LNCaP clone FGC (cell line): ENCODE measurements at places on chromosomes 4 and X.

GRCh38 chr4:113052379-113052951, 3.0 kb downstream of the ANK2 start:
- no peak for DNase-seq

DNA sequence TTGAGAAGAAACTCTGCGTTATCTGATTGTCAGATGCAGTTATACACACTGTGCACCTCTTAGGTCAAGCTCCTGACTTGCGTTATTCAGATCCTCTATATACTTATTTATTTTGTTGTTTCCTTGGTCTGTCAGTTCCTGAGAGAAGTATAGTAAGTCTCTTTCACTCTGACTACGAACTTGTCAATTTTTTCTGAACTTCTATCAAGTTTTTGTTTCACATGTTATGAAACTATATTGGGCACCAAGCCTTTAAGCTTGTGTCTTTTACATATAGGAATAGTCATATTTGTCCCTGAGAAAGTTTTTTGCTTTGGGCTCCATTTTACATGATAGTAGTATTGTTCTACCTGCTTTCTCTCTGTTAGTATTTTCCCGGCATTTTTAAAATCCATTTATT, 31.7 kb downstream of the ZNF275 start:
- DNase-seq: no peak

GRCh38 chrX:9352694-9353411, 112.0 kb upstream of the TBL1X start:
- no peak for DNase-seq

DNA sequence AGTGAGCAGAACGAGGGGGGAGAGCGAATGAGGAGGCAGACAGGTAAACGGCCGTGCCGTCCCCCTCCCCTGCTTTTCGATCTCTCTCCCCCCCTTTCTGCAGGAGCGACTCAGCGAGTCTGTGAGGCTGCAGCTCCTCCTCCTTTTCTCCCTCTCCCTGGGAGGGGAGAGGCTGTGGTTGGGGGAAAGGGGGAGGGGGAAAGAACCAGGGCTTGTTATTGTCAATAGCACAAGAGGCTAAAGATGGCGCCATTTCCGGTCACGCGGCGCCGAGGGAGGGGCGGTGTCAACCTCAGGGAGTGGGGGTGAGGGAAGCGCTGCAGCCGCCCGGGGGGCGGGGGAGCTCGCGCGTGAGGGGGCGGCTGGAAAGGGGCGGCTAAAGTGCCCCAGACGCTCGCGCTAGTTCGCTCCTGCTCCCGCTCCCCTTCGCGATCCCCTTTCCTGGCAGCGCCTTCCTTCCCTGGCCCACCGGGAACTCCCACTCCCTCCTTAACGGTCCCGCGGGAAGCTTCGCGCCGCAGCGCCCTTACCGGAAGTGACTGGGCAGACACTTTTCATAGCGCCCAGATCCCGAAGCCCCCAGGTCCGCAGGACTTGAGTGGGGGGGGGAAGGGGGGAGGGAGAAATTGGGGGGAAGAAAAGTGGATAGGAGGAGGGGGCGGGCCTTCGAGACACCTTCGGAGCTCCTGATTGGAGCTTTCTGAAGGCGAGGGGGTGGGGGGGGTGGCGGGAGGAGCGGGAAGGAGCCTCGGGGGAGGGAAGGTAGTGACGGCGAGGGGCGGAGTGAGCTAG, at the start of gene CUL4B:
CUL4B (minus strand) TSS at position 121 of the 792 bp plus-strand sequence. CDS start 324 bp downstream, outside the sequence.
- peak; percentile 89 for DNase-seq

GRCh38 chr4:11831739-11832138, 403.0 kb upstream of the HS3ST1 start:
- DNase-seq: no peak

DNA sequence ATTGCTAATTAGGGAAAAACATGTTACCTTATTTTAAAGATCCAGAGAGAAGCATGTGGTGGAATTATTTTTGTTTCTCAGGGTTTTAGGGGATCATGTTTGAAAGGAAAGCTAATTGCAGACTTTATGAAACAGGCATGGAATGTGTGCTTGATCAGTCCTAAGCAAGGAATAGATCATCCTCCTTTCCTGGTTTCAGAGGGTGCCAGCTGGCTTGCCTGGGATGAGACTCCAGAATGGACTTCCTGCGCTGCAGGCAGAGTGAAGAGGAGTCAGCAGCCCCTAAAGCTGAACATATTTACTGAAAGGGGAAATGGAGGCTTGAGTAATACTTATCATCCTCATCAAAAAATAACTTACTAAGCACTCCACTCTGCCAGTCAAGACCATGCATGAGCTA, 13.3 kb downstream of the FGF5 start:
- DNase-seq: no peak

DNA sequence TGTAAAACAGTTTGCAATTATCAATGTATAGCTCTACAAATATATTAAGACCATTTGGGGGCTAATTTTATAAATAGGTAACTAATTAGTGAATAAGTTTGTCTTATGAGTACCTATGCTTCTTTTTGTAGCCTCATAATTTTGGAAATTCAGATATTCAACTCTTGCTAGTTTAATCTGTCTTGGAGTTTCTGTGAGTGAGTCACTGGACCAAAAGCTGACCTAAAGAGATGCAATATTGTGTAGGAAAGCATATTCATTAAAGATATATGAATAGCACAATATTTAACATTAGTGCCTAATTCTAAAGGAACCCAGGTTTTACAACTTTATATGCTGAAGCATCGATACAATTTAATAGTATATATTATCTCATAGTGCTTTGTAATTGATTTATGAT, 161.3 kb upstream of the PCDH18 start:
- no peak for DNase-seq

DNA sequence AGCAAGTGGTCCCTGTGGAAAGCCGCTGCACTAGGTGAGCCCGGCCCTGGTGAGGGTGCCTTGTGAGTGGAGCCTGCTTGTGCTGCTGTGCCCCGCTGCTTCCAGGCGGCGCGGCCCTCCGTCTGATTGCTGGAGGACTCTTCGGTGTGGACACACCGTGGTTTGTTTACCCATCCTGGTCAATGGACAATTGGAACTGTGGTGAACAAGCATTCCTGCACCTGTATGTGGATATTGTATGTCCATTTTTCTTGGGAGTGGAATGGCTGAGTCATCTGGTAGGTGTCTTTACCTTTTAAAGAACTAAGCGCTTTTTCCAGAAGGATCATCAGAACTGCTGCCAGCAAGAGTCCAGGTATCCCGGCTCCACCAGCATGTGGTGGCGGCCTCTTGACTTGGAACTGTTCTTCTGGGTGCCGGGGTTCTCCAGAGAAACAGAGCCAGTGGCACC, 15.6 kb downstream of the MAEA start:
- DNase-seq: no peak

- DNase-seq: no peak
Measured at GRCh38 chrX:109952050-109952449, 50.9 kb upstream of the TMEM164 start.

DNA sequence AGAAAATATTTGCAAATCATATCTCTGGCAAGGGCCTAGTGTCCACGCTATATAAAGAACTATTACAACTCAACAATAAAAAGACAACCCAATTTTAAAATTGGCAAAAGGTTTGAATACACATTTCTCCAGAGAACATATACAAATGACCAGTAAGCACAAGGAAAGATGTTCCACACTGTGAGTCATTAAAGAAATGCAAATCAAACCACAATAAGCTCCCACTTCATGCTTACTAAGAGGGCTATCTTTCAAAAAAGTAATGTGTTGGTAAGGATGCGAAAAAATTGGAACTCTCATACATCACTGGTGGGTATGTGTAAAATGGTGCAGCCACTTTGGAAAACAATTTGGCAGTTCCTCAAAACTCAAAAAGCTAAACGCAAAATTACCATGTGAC, 884.0 kb upstream of the INTU start:
- no peak for DNase-seq

DNA sequence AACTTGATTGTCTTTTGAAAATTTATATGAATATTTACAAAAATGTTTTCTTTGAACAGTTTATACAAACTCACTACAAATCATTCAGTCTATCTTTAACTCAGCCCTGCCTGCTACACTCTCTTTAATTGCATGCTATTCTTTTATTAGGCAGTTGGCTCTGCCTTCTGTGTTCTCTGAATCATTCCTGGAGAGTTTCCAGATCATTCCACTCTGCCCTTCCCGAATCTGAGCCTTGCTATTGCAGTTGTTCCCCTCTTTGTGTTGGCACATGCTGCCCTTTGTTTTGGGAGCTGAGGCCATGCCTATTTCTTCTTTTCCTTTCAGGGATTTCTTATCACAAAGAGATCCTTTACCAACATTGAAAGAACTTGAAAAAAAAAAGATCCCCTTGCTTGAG, 8.7 kb upstream of the TECRL start:
- peak; percentile 37 for DNase-seq

DNA sequence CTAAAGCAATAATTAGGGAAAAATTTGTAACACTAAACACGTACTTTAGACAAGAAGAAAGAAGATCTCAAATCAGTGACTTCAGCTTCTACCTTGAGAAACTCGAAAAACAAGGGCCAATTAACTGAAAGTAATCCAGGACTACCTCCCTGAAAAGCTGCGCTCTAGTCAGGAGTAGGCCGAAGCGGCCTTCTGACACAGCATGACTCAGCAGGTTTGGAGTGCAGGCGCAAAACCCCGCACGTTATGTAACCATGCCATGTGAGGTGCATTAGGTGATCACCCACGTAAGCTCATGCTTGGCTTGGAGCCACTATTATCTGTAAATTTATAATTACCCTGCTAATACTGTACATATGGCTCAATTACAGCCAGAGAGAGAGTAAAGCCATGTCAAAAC, 52.8 kb upstream of the CCDC149 start:
- DNase-seq: peak; percentile 11

DNA sequence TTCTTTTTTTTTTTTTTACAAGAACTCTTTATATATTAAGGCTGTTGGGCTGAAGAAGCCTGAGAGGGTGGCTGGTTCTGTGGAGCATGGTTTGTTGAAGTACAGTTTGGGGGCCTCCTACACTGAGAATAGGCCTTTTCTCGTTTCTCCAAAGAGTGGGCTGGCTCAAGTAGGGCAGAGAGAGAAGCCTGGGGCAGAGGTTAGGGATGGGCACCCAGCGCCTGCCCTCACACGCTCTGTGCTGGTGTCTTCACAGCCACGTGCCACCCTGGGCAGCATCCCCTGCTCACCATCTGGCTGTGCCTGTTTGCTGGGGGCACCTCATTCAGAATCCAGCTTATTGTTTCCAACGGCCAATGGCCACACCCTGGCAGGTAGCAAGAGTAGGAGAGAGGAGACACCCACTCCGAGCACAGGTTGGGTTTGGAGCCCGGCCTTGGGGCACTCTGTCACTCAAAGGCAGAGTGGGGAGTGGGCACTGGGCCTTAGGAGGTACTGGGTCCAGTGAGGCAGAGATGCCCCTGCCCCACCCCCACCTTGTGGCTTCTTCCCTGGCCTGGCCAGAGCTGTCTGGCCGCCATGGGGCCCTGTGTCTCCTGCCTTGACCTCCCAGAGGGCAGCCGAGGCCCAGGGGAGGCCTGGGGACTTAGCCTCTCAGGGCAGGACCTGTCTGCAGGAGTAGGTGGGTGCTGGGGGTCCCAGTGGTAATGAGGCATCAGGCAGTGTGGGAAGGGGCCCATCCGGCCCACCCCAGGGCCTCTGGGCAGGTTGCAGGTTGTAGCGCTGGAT, 2.9 kb downstream of the MSANTD1 start:
- DNase-seq: no peak

DNA sequence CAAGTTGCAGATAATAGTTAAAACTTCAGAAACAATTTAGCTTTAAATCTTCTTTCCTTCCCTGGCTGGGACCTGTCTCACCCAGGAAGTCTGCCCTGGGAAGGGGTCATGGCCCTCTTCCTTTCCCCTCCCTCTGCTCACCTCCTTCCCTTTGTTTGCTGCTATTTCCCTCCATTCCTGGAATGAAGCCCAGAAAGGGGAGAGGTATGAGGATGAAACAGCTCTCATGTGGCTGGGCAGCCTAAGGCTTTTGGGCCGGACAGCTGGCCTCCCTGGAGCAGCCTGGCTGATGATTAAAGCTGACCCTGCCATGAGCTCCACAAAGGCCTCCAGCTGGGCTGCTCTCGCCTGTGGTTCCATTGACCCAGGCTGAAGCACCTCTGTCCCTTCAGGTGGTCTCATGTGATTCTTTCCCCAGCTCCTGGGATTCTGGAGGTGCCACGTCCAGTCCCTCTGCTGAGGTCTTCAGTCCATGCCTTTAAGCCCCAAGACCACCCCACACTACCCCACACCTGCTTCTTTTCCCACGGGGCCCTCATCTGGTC, 202.1 kb downstream of the PTTG2 start:
- no peak for DNase-seq

DNA sequence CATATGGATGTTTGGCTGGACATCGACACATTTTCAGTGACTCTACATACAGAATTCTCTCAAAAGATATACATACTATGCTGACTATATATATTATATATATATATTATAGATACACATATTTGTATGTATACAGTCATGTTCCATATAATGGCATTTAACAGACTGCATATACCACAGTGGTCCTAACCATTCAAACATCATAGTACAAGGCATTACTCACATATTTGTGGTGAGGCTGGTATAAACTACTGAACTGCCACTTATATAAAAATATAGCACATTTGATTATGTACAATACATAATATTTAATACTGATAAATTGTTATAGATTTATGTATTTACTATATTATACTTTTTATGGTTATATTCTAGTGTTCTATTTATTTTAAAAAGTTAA, 168.5 kb downstream of the IL15 start:
- DNase-seq: no peak

- no peak for DNase-seq
Measured at GRCh38 chr4:153204247-153204671, at the start of gene TRIM2. Gene TRIM2, plus strand, starts transcription at chr4:153204443. Its CDS starts 88 bp downstream, at chr4:153204531.

- DNase-seq: no peak
Measured at GRCh38 chr4:15648600-15648999, 6.6 kb downstream of the FBXL5 start.

DNA sequence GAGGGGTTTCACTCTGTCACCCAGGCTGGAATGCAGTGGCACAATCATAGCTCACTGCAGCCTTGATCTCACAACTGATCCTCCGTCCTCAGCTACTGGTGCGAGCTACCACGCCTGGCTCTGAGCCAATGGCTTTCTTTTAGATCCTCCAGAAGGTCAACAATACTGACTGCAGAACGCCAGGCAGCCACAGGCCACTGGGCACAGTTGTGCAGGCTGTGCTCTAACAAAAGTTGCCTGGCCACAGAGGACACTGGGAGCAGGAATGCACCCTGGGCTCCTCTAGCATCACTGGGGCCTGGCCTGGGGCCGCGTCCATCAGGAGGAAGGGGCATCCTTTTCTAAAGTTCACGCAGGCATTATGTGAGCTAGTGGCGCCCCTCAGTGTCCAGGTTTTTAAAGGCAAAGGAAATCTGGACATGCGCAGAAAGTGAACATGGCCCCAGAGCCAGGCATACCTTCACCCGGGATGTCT, 14.9 kb upstream of the PORCN start:
- DNase-seq: no peak

DNA sequence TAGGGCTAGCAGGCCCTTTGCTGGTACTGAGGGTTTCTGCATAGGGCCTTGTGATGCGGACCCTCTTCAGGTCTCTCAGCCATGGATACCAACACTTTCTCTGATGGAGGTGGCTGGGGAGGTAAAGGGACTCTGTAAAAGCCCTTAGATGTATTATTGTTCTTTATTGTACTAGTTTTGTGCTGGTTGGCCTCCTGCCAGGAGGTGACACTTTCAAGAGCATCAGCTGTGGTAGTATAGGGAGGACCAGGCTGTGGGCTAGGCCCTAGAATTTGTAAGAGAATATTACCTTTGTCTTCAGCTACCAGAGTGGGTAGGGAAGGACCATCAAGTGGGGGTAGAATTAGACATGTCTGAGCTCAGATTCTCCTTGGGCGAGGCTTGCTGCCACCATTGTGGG, 936.3 kb downstream of the CENPC start:
- DNase-seq: no peak

GRCh38 chrX:95640226-95640625, 1044.4 kb upstream of the DIAPH2 start:
- no peak for DNase-seq

GRCh38 chr4:17780501-17781299, 721 bp downstream of the FAM184B start:
- peak; percentile 53 for DNase-seq
